RCC 7860 (cell line): ENCODE measurements at places on chromosomes 1 and 21.
A peak's percentile ranks its signal among the peaks of the same experiment; 100 is the strongest.

DNA sequence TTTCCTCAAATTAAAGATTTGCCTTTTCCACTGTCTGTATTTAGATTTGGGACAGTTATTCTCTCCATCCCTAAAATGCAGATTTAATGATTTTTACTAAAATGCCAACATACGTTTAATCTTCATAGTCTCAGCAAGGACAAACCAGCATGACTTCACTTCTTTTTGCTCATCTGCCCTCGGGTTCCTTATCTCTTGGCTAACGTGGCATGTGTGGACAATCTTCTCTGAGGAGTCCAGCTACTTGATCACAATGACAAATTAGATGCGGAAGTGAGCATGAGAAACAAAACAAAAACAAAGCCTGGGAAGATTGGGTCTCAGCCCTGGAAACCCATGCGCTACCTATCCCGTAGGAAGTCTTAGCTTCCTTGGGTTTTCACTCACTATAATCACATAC is 1.0 kb downstream of the MRAP start:
- DNase-seq = no peak

DNA sequence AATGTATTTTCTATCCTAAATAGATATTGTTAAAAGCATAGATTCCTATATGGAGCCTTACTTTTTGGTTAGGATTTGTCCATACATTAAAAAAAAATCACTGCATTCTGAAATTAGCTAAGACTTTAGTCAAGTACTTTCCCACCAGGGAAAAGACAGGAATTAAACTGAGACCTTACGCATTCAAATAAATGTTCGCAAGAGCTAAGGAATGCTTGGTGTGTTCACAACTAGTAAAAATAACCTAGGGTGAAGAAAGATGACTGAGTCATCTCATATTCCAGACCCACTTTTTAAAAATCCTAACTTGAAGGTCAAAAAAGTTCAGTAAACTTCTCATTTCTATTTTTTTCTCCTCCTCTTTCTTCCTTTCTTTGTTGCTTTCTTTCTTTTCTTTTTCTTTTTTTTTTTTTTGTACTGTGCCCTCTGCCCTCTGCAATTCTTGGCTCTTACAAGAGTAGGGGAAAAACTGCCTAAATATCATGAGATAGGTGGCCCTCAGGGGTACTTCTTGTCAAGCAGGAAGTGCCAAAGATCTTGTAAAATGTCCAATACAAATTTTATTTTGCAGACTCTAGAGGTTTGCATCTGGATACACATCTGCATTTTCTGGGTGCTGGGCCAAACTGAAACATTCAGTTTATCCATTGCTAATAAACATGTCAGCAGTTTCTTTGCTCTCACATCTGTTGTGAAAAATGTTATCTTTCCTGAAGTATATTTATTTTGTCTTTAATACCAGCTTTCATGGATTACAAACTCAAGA is 121.4 kb upstream of the GORAB start:
- DNase-seq = no peak

GRCh38 chr1:19066248-19066873 is 109.9 kb upstream of the IFFO2 start:
- DNase-seq = no peak

GRCh38 chr1:19974822-19975416 is 4.5 kb downstream of the PLA2G2A start:
- peak; percentile 23 for DNase-seq

DNA sequence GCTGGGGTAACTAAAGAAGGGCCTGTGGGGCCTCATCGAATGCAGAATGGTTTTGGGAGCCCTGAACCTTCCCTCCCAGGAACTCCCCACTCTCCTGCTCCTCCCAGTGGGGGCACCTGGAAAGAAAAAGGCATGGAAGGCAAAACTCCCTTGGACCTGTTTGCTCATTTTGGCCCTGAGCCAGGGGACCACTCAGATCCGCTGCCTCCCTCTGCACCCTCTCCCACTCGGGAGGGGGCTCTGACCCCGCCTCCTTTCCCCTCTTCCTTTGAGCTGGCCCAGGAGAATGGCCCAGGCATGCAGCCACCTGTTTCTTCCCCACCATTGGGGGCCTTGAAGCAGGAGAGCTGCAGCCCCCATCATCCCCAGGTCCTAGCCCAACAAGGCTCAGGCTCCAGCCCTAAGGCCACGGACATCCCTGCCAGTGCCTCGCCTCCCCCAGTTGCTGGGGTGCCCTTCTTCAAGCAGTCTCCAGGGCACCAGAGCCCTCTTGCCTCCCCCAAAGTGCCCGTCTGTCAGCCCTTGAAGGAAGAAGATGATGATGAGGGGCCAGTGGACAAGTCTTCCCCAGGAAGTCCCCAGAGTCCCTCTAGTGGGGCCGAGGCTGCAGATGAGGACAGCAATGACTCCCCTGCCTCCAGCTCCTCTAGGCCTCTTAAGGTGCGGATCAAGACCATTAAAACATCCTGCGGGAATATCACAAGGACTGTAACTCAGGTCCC is 4.7 kb downstream of the ZNF687 start:
- DNase-seq = no peak

DNA sequence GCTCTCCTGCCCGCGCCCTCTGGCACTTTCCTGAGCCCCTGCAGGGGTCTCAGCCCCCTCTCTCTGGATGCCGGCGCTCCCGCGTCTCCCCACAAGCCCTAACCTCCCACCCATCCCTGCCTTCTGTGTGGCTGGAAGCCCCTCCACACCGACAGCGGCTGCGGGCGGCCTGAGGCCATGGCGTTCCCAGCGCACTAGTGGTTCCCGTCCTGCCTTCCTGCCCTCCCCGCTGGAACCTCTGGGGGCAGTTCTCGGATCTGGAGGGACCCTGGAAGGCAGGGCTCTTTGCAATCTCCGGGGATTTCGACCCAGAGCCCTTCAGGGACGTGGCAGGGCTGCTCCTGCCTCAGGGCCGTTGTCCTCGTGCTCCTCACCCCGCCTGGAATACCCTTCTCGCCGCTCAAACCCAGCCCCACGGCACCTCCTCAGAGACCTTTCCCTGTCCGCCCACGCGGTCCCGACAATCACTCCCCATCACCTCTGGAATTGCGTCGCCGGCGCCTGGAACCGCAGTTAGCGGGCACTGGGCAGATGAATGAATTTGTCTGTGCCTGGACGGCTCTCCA is 493 bp upstream of the ESPN start:
- DNase-seq = no peak

DNA sequence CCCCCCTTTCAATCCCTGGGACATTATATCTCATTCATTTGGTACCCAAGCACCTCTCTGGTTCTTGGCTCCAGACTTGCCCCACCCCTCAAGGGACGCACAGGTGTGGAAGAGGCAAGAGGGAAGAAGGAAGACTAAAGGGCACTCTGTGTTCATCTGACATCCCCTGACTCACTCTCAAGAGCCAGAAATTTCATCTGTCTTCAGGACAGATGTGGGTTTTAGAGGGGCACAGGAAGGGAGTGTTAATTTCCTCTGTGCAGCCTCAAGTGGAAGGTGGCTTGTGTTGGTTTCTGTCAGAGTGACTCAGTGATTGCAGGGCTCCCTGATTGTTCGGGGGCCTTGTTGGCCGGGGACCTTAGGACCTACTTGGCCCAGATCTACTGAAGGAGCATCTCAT is 2.4 kb downstream of the C2CD4D start:
- no peak for DNase-seq

GRCh38 chr1:6466023-6466422 is at the start of gene TNFRSF25:
Gene TNFRSF25, minus strand, starts transcription at chr1:6466173. Its CDS starts 66 bp downstream, at chr1:6466107.
- DNase-seq = no peak

GRCh38 chr1:32068957-32069588 is 3.7 kb upstream of the TMEM39B start:
- peak; percentile 8 for DNase-seq

DNA sequence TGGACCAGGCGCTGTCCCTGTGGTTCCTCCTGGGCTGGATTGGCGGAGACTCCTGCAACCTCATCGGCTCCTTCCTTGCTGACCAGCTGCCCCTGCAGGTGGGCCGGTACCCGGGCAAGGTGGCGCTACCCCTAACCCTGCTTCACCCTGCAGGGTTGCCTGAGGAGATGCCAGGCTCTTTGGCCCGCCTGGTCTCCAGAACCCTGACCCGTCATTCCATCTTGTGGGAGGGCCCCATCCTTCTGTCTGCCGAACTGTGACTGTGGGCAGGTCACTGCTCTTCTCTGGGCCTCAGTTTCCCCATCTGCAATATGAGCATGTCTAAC is 12.5 kb downstream of the SLC66A1 start:
- no peak for DNase-seq

- no peak for DNase-seq
Observed at GRCh38 chr1:183241471-183241870, 55.4 kb downstream of the LAMC2 start.

DNA sequence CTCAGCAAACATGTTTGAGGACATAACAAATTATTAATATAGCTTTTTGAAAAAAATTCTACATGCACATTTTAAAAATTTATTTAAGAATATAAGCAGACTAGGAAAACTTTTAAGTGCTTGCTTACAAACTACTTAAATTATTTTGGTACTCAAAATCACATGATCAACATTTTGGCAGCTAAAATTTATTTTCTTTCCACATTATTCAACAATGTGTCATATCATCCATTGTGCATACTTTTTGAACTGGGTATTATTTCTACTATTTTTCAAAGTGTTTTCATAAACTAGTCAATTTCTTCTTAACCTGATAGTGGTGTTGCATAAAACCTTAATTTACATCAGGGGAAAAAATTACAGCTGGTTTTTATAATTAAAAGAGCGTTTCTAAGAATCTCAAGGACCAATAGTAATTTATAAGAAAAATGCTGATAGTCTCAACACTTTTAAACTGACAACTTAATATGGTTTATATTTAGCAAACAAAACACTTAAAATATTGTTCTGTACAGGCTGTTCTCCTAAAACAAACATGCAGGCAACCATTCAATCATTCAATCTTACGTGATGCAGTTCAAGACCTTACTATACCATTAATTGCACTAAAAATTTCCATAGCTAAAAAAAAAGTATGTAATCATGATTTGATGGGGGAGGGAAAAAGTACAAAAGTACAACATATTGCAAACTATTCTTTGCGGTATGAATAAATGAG is 105.0 kb downstream of the GPATCH2 start:
- DNase-seq = no peak

DNA sequence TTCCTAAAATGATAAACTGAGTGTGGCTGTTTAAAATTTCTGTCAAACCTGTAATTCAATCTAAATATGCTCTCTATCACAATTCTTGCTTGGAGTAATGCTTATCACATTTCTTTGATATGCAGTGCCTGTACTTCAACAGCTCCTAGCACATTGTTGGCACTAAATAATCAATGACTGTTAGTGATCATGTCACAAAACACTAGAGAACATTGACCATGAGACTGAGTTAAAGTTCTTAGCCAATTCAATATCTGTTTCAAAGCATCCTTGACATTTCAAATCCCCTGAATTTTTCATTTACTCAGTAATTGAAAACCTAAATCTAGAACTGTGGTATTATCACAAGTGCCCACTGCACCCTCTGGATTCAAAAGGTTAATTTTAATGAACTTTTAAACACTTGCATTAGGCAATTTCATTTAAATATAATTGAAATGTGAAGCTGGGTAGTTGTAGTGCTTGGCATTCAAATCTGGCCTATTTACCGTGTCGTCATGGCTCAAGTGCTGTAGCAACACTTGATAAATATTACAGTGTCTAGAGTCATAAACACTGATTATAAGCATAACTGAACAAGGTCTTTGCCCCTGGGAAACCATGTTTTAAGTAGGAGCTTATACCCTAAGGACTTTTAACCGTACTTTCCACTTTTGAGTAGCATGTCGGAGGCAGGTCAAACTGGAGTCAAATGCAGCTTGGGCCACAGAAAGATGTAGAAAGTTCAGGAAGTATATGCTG is 143.6 kb downstream of the LRRC7 start:
- DNase-seq = no peak

GRCh38 chr1:14228677-14229076 is 369.8 kb upstream of the KAZN start:
- peak; percentile 20 for DNase-seq

GRCh38 chr1:21567241-21568005 is 58.2 kb downstream of the ALPL start:
- DNase-seq = no peak

- DNase-seq = no peak
Observed at GRCh38 chr1:226628612-226629155, 80.1 kb downstream of the STUM start.

GRCh38 chr1:160136121-160136925 is 15.1 kb upstream of the ATP1A4 start:
- DNase-seq = no peak

- peak; percentile 100 for DNase-seq
Observed at GRCh38 chr1:11908095-11908675, 18.0 kb downstream of the KIAA2013 start.

DNA sequence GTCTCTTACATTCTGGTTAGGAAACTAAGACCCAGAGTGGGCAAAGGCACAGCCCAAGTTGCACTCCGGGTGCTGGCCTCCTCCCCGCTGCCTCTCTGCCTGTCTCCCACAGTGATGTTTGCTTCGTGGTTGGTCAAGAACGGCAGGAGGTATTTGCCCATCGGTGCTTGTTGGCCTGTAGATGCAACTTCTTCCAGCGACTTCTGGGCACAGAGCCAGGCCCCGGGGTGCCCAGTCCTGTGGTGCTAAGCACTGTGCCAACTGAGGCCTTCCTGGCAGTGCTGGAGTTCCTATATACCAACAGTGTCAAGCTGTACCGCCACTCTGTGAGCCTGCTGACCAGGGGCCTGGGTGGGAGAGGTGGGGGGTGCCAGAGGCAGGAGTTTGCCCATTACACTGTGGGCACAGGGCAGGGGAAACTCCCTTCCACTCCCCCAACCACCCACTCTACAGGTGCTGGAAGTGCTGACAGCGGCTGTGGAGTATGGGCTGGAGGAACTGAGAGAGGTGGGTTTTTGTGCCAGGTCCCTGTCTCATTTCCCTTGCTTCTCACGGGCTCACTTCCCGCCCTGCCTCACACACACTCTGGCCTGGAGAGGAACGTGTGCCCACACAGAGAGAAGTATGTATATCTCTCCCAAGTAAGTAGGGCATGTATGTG is 1.9 kb downstream of the BTBD19 start:
- DNase-seq = peak; percentile 86

DNA sequence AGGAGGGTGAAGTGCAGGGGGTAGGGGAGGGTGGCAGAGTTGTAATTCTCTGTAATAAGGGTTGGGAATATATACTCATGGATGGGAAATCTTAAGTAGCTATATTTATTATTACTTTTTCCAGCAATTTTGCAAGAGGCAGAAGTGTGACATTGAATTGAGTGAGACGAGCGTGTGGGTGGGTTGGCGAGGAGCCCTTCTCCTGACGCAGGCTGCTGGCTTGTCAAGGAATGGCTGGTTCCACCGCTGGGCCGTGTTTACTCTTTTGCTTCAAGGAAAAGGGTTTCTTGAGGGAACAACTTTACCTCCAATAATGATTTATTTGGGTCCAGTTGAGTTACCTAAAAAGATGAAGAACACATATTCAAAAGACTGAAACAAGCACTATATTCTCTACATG is 17.9 kb upstream of the DMRTA2 start:
- DNase-seq = no peak

DNA sequence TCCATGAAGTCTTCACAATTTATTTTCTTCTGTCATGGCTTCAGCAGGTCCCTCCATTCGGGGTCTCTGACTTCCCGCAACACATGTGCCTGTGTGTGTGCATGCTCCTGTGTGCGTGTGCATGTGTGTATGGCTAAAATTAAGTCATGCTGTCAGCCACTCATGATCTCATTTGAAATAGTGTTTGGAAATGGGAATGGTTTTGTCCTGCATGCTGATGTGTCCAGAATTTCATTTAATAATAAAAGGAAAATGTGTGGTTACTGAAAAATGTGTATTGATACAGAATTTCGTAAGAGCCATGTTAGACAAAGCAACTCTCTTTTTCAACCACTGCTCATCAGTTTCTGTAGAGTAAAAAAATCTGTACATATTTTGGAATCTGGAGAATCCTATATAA is 123.8 kb upstream of the PRDX6 start:
- no peak for DNase-seq

- DNase-seq = no peak
Observed at GRCh38 chr1:245648749-245649522, 494.2 kb downstream of the KIF26B start.
